ENCODE measurements at places on chromosomes 7 and 10.
A peak's percentile ranks its signal among the peaks of the same experiment; 100 is the strongest.

DNA sequence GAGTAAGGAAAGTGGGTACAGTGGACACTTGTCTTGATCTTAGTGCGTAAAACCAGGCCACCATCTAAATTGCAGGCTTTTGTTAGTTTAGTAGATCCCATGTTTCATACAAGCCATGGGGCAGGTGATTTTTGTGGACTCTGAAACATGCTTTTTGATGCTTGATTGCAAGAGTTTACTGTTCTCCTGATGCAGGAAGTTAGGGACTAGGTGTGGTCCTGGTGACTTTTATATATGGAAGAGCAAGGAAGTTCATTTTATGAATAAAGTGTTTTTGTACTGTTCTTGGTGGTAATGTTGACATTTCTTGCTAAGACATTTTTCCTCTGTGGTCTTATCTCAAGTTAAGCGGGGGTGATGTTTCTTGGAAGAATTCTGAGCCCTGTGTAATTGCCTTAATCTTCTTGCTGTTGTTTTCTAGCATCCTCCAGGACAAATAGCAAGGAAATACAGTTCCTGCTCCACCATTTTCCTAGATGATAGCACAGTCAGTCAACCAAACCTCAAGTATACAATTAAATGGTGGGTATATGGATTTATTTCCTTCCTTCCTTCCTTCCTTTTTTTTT is 89.0 kb upstream of the GJD4 start:
- no peak for DNase-seq

GRCh38 chr7:42053834-42054233 is 183.2 kb downstream of the GLI3 start:
- no peak for DNase-seq

DNA sequence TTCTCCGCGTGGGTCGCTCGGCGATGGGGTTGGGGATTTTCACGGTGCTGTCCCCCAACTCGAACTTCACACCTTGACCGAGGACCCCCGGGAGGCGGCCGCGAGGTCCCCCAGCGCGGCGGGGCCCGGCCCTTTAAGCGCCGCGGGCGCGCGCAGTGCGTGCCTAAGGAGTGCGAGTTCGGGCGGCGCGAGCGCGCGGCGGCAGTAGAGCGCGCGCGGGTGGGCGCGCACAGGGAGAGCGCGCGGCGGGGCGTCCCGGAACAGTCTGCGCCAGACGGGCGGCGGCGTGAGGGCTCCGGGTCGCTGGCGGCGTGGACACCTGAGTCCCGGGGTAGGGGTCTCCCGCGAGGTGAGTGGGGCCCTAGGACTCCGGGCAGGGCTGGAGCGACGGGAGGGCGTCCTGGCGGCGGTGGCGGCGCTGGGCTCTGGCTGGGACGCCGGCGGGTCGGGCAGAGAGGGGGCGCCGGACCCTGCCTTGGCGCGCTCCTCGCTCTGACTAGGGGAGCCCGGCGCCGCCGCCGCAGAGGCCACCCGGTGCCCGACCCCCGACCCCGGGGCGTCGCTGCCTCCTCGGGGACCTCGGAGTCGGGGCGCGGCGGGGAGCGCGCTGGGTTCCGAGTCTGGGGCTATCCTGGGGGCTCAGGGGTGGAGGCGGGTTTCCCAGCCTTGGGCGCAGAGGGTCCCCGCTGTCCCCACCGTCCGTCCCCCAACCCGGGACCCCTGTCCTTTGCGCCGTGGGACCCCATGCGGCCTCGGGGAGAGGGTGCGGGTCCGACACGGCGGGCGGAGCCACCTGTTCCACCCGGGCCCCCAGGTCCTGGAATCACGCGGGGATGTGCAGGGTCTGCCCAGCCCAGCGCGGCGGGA is at the start of gene PROSER2:
Gene PROSER2 (plus strand): TSS at position 235 of the 867 bp plus-strand sequence. CDS start 28,722 bp downstream, outside the sequence.
- DNase-seq: peak; percentile 54

GRCh38 chr10:31075434-31075833 is 43.8 kb upstream of the ZNF438 start:
- DNase-seq: peak; percentile 92

- no peak for DNase-seq
These were observed 102.0 kb downstream of the CNOT4 start for GRCh38 chr7:135407884-135408283.

DNA sequence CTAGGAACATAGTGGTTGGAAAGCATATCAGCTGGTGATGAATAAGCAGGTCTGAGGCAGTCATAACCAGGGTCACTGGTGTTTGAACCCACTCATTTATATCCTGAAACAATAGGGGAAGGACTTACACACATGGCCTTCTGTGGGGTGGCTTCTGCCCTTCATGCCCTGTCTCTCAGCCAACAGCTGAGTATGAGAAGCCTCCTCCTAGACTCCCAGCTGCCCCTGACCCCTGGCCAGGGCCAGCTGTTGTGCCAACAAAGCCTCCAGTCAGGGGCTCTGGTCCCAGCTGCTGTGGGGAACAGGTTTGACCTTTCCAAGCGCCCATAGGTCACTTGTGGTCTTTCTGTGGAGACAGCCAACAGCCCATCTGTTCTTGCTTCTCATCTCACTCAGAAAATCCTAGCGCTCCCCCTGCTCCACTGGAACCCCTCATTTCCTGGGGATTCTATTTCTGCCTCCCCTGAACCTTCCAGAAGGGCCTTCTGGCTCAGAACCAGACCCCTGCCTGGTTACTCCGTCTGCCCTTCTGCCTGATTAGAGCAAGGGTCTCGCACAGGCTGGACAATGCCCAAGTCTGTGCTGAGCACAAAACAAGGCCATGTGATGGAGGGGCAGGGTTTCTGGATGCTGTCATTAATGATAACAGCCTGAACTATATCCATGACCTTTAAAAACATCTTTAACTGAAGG is 9.7 kb upstream of the PURB start:
- DNase-seq: no peak
